ENCODE measurements at places on chromosomes 3 and 15. TPM values are rescaled to one million over a fixed set of nuclear protein-coding genes. Genes with fewer than 3 reads are reported as not detected.

Gene ITIH1
- not detected for total RNA-seq

Gene GATA2
- total RNA-seq = 26.8 TPM

DNA sequence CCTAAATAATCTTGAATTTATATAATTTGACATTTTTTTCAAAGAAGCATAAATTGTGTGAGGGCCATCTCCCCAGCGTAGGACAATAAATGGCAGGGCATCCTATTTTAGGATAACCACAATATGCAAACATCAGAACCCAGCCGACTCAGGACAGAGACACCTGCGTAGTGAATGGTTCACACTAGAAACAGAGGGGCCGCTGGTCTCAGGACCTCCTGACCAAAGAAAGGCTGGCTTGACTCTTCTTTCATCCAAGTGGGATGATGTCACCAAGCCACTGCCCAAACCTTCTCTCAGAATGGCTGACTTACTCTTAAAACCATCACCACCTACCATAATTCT is 162.1 kb downstream of the FOXP1 start:
- DNase-seq = no peak

DNA sequence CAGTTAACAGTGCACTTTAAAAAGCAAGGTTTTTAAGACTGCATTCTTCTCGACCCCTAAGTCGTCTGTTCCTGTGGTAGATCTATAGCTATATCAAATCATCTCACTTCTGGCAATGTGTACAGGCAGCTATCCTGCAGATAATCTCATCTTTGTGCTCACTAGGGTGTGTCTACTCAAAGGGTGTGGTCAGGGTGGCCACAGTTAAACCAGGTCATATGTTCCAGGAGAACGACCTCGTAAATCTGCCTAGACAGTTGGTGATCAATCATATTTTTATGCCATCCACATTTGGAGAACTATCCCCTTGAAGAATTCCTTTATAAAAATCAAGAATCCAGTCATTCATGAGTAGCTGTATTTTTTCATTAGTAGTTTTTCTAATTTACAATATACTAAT is 3.0 kb downstream of the VEPH1 start:
- DNase-seq = peak; percentile 82

Gene UACA
- total RNA-seq = 26.7 TPM

GRCh38 chr3:186024210-186024609 is 84.7 kb downstream of the ETV5 start:
- no peak for DNase-seq

- peak; percentile 43 for DNase-seq
These were observed 168.8 kb downstream of the CHDH start for GRCh38 chr3:53677413-53677812.

DNA sequence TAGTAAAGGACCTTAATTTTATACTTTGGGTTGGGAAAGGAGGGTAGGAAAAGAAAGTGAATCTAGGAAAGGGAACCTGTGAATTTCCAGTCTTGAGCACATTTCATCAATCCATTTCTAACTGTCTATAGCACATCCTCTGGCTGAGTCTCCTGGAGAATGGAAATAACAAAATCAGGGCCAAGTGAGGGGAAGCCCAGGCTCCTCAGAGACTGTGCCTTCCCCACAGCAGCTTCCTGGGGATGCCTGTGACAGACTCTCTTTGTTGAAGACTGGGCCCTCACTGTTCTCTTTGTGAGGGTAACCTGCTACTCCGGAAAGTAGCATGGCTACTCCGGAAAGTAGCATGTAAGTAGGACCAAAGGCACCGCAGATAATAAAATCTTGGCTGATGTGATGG is 22.6 kb upstream of the CSPG5 start:
- no peak for DNase-seq

DNA sequence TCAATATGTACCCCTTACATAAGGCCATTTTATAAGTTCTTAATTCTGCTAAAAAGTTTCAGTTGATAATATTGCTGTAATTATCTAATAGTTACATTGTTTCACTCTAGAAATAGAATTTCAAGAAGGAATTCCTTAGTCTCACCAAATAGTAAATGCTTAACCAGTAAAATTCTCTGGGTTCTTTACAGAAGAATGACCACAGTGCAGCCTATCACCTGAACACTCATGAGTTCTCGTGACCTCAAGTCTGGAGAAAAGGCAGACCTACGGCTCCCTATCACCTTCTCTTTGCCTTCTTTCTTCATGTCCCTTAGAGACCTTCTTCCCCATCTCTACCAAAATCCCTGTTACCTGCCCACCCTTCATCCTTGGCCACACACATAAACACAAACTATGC is 30.9 kb downstream of the CCDC191 start:
- DNase-seq = no peak

- DNase-seq = peak; percentile 50
These were observed 618.7 kb downstream of the EDEM1 start for GRCh38 chr3:5806192-5806591.

Gene WDR93
- 0.22 TPM for total RNA-seq

DNA sequence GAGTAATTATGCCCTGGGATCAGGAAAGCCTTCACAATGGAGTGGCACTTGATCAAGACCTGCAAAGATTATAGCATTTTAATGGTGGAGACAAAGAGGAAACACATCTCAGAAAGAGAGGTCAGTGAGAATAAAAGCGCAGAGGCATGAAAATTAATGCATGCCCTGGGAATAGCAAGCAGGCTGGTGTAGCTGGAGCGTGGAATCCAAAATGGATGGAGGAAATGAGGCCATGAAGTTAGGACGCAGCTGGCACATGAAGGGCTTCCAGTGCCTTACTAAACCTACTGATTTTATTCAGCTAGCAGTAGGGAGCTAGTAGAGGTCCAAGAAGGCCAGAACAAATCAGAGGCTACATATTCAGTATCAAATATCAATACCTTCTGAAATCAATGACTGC is 38.1 kb downstream of the TMEM212 start:
- DNase-seq = no peak

DNA sequence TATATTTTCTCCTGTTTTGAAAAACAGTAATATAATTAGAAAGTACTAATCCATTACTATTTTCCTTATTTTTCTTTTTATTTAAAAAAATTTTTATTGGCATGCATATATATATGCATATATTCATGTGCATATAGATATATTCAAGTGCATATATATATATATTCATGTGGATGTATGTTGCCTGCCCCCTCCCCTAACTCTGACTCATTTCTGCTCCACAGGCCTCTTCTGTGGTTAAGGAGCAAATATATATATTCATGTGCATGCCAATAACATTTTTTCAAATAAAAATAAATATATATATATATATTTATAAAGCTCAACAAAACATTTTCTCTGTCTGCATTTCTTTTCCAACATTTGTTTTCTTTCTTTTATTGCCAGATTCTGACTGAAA is 13.6 kb upstream of the CORO2B start:
- no peak for DNase-seq

- DNase-seq = no peak
These were observed 4.7 kb downstream of the CCDC51 start for GRCh38 chr3:48435223-48435595.

Gene GCSAM
- total RNA-seq = not detected

- no peak for DNase-seq
These were observed 47.1 kb downstream of the SUMF1 start for GRCh38 chr3:4419920-4420319.

GRCh38 chr3:181290941-181291340 is 301.4 kb upstream of the DNAJC19 start:
- no peak for DNase-seq

GRCh38 chr3:72352176-72352575 is 496.1 kb downstream of the SHQ1 start:
- DNase-seq = no peak
